Osteoblast (primary cell): ENCODE measurements at places on chromosomes 4 and X. TPM values are rescaled to one million over a fixed set of nuclear protein-coding genes. Genes with fewer than 3 reads are reported as not detected.
A peak's percentile ranks its signal among the peaks of the same experiment; 100 is the strongest.

- H3K4me1 ChIP-seq = no peaks in the 10 kb centered on the region
- H3K27me3 ChIP-seq = no peaks in the 10 kb centered on the region
- no peak overlapping the region for H3K4me3 ChIP-seq
- no peak overlapping the region for H3K27ac ChIP-seq
- H3K36me3 ChIP-seq = no peaks in the 10 kb centered on the region
- peak; percentile 26 for DNase-seq
Measured at GRCh38 chr4:131764730-131765129, 1384.4 kb upstream of the PCDH10 start.

DNA sequence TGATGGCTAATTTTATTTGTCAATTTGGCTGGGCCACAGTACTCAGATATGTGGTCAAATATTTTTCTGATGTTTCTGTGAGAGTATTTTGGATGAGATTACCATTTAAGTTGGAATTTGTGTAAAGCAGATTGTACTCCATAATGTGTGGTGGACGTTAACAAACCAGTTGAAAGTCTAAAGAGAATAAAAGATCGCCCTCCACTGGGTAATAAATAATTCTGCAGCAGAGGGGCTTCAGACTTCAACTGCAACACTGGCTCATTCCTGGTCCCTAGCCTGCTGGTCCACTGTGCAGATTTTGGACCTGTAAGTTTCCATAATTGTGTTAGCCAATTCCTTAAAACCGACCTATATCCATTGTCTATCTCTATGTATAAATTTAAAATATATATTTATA lies 540.3 kb downstream of the PCDH18 start:
- no peaks in the 10 kb centered on the region for H3K36me3 ChIP-seq
- no peak overlapping the region for H3K27ac ChIP-seq
- no peaks in the 10 kb centered on the region for H3K4me1 ChIP-seq
- H3K27me3 ChIP-seq = no peaks in the 10 kb centered on the region
- H3K4me3 ChIP-seq = no peak overlapping the region

- H3K4me1 ChIP-seq = peaks cover 13% of the 10 kb centered on the region
- DNase-seq = no peak
Measured at GRCh38 chr4:81566161-81566591, 94.5 kb upstream of the RASGEF1B start.

GRCh38 chrX:109952985-109953905 lies 49.7 kb upstream of the TMEM164 start:
- H3K36me3 ChIP-seq = no peaks in the 10 kb centered on the region
- no peak overlapping the region for H3K27ac ChIP-seq
- no peak for DNase-seq
- no peak overlapping the region for H3K4me3 ChIP-seq
- H3K27me3 ChIP-seq = peaks cover 3% of the 10 kb centered on the region

GRCh38 chr4:122716825-122717448 lies 15.6 kb upstream of the BBS12 start:
- H3K27ac ChIP-seq = no peak overlapping the region
- H3K4me3 ChIP-seq = no peak overlapping the region
- H3K27me3 ChIP-seq = no peaks in the 10 kb centered on the region
- H3K4me1 ChIP-seq = no peaks in the 10 kb centered on the region

GRCh38 chrX:38249965-38250364 lies 29.3 kb upstream of the SRPX start:
- H3K4me3 ChIP-seq = no peak overlapping the region
- no peaks in the 10 kb centered on the region for H3K36me3 ChIP-seq
- H3K27ac ChIP-seq = no peak overlapping the region
- peaks cover 6% of the 10 kb centered on the region for H3K4me1 ChIP-seq
- DNase-seq = no peak

MAGEA6 gene
- not detected in 2 replicates for total RNA-seq

CRLF2 gene
- 0.29 and 1.1 TPM in 2 replicates for total RNA-seq

GAGE12H gene
- total RNA-seq = not detected in 2 replicates

HEPH gene
- total RNA-seq = 63.0 and 64.5 TPM in 2 replicates

HOPX gene
- total RNA-seq = 0.29 and 0.36 TPM in 2 replicates

MAGEH1 gene
- total RNA-seq = 25.0 and 29.8 TPM in 2 replicates

XAGE1A gene
- not detected in 2 replicates for total RNA-seq
